Activated CD4-positive, alpha-beta T cell treated with anti-CD3 and anti-CD28 coated beads, Interleukin-2, amount 50 U/mL, for 16 hours (primary cell): ENCODE measurements at places on chromosomes 7 and 10.
A peak's percentile ranks its signal among the peaks of the same experiment; 100 is the strongest.

DNA sequence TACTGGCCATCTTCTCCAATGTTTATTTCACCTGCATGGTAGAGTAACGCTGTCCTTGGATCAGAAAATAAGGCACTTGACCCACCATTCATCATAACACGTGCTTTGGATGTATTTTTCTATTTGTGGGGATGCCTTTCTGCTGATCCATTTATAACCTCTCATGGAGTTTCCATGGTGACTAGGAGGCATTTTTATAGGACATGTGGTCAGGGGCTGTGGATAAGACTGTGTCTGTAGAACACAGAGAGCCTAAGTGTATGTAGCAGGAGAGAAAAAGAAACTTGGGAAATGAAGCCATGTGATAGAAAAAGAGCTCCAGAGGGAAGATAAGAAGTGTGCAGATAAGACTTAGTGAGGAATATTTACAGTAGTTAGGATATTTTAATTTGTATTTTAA, 184.2 kb downstream of the POU6F2 start:
- DNase-seq: no peak

- DNase-seq: no peak
Observed at GRCh38 chr7:6257675-6258074, 14.7 kb downstream of the CYTH3 start.

- no peak for DNase-seq
Observed at GRCh38 chr7:105325216-105325904, 63.4 kb downstream of the SRPK2 start.

DNA sequence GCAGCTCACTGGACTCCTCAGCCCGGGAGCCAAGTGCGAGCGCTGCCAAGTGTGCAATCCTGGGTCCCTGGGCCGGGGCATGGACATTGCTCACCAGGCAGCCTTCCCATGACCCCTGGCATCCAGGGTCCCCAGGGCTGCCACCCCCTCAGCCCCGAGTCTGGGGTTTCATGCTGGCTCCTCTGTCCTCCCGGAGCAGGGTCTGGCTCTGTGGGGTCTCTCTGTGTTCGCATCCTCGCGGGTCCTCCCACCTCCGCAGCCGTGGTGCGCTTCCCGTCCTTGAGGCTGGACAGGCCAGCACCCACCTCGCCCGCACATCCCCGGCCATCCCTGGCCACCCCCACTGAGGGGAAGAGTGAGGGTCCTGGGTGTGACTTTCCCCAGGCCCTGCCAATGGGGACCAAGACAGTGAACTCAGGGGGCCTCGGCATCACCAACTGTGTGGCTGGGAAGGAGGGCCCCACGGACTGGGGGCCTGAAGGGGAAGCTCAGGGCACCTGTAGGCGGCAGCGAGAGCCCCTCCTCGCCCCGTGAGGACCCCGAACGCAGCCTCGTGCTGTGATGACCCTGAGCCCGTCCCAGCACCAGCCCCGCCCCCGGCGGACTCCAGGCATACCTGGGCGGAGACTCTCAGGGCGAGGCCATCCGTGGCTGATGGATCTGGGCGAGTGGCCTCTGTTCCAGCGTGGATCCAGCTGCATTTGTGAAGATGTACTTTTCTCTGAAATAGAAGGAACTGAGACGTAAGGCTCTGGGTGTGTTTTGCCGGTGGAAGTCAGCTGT, 50.3 kb upstream of the CFAP46 start:
- no peak for DNase-seq

DNA sequence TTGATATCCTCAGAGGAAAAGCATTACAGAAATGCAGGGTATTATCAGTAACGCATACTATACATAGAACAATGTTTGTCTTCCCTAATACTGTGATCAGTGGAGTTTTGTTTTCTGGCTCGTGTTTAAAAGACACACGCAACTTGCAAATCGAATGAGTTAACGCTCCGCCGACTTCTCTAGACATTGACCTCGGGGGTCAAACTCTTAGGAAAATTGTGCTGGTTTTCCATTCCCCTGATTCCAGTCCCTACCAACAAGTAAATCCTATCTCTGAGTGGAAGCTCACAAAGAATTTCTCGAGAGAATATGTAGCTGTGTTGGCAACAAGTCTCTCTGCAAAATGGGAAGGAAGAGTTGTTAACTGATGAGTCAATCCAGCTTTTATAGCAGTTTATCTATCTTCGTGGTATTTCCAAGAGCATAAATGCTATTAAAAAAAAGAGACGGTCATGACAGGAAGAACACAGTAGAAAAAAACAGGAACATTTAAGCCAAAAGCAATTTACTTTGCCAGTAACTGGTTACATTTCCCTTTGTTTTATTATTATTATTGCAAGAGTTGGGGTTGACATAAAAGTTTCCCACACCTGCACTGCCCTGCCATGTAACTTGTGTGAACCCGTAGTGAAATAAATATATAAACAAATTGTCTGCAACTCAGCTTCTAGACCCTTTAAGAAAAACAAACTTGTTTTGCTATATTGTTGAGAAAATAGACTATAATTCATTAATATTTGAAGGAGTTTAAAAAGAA, 144.4 kb downstream of the ARID5B start:
- no peak for DNase-seq

- DNase-seq: peak; percentile 63
Observed at GRCh38 chr10:110076559-110077318, 69.0 kb downstream of the ADD3 start.

GRCh38 chr7:44798649-44799305, 2.3 kb downstream of the PPIA start:
- no peak for DNase-seq

DNA sequence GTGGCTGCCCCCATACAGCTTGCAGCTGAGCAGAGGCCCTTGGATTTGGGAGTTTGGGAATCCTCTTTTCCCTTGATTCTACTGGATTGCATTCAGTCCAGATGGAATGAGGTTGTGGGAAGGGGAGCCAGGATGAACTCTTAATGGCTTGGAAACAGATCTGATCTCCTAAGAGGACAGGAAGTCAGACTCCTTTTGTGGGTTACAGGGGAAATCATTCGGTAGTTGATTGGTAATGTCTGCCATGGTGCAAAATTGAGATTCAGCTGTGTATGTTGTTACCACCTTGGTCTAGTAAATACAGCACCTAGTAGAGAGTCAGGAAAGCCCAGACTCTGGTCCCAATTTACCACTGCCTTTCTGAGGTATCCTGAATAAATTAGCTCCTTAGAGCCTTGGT, 144.2 kb upstream of the TNRC18 start:
- peak; percentile 34 for DNase-seq

DNA sequence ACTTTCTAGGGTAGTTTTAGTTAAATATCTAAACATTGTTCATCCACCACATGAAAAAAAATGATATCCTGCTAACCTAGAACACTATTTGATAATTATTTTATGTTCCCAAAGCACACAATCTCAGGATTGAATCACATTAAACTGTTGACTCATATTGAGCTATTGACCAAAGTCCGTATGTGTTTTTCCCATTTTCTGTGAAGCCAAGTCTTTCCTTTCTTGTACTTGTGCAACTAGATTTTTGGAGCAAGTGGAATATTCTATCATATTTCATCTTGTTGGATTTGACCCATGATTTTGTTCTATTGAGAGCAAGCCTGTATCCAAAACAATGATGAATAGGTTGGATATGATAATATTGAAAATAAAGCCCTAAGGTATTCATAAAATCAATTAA, 164.6 kb downstream of the SKAP2 start:
- DNase-seq: no peak

DNA sequence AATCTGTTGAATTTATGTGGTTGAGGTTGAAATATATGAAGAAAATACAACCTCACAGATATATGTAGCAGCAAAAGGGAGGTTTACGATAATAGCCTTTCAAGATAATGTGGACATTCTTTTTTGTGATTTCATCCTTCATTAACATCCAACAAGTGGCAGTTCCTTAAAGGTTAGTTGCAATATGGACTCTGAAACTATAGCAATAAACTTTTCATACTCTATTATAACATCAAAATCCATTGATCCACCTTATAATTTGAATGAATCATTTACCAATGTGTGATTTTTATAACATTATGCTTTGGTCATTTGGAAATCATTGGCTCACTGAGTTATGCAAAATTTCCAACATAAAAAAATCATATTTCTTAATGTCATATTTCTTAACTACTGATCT, 200.8 kb upstream of the CSTF2T start:
- no peak for DNase-seq

DNA sequence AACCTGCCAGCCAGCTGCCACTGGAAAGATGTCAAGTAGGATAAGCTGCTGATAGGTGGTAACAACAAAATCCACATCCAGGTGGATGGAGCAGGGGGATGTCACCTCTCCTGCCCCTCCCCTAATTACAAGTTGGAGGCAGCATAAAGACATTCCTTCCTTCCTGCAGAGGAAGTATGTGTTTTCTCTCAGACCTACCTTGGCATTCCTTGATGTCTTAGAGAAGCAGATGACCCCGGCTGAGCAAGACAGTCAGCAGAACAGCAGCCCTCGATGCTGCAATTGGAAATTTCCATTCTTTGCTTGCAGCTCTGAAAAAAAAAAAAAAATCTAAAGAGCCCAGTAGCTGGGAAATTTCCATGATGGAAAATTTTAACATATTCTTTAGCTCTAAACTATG, 137.5 kb upstream of the MKLN1 start:
- no peak for DNase-seq

DNA sequence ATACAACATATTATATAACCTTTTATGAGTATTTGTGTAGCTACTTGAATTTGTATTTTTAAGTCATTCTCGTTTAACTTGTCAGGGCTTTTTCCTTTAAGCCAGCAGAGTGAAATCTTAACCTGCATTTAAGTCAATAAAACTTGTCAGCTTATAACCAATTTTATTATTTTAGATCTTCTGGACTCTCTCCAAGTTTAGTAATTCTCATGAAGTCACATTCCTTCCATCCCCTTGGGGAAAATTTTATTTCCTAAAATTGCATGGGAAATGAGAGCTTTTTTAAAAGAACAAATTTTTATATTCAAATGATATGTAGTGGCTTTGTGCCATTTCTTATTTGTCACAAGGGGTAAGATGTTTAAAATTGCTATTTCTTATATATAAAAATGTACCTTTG, 74.0 kb downstream of the SEPTIN7 start:
- no peak for DNase-seq

DNA sequence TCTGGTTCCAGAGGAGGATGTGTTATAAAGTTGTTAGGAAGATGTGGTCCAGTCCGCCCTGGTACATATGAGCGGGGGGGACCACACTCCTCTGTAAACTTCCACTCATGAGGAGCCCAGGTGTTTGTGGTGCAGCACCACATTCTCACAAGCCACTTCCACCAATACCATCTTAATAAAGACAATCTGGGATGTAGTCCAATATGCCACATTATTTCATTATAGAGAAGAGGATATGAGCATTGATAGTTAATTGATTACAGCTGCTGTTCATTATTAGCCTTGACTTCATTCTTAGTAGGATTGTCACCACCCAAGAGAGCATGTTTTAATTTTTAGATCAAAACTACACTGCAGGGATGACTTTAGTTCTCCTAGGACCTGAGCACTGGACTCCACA, 40.5 kb downstream of the ERCC6 start:
- no peak for DNase-seq

GRCh38 chr7:150947761-150948651, 30.1 kb downstream of the KCNH2 start:
- no peak for DNase-seq
